Renal cortex interstitium (tissue), 15 donors: ENCODE measurements at places on chromosomes 16 and 17. TPM values are rescaled to one million over a fixed set of nuclear protein-coding genes. Genes with fewer than 3 reads are reported as not detected.

Gene HYDIN
- polyA plus RNA-seq, result 13.6 TPM

DNA sequence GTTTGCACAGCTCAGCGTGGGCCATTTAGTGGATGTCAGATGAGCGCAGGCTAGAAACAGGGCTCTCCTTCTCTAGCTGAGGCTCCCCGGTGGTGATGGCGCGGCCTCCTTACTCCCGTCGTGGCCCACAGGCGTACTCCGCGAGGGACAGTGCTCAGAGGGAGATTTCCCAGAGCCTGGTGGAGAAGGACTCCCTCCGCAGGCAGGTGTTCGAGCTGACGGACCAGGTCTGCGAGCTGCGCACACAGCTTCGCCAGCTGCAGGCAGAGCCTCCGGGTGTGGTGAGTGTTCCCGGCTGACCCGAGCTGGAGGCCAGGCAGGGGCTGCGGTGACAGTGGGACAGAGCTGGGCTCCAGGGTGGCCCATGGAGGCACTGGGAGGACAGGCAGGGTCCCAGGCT lies 21.4 kb downstream of the CARD14 start:
- no peak for DNase-seq

Gene CPD
- 89.3 TPM for polyA plus RNA-seq

DNA sequence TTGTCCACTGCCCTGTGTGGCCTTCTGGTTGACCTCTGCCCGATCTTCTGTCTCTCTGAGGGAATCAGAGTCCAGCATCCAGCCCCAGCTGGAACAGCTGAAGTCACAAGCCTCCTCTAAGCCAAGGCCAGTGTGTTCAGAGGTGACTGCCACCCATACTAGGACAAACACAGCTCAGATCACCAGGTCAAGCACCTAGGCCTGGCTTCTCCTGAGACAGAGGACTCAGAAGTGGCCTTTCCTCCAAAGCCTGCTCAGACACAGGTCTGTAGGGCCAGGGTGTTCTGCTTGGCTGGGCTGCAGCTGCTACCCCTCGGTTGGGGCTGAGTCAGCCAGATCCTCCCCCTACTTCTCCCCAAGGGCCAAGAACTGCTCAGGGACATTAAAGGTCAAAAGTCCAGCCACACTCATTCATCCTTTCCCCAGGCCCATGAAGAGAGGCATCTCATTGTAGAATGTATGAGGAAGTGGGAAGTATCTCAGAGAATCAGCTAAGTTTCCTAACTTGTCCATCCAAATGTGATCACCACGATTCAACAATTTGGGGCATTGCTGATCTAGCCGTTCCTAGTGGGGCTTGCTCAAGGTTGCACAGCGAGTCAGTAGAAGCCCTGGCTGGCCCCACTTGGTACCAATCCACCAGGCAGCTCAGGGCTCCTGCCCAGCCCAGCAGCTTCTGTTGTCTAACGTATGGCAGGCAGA lies 7.6 kb downstream of the SLC46A1 start:
- no peak for DNase-seq

DNA sequence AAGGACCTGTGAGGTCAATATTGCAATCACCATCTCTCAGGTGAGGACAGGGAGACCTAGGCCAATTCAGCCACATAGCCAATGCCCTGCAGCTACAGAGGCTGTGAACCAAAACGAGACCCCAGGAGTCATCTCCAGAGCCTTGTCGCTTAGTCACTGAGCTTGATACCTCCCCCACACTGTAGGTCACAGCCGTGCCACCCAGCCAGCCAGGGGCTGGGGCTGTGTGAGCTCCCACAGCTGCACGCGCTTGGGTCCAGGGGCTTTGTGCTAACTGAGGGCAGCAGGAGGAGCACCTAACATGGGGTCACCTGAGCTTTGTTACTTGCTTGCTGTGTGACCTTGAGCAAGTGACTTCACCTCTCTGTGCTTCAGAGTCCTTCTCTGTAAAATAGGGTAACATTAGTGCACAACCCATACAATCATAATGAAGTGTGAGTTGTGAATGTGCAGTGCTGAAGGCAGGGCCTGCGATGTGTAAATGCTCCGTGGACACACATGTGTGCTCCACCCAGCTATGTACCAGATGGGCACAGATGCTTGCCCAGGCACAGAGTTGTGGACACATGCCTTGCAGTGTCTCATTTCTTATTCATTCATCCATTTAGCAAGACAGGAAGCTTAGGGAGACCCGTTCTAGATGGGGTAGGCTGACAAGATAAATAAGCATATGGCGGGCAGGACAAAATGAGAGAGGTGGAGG lies 25.9 kb downstream of the SBK1 start:
- no peak for DNase-seq

- no peak for DNase-seq
These were observed 22.9 kb upstream of the GSG1L start for GRCh38 chr16:28086186-28087139.

DNA sequence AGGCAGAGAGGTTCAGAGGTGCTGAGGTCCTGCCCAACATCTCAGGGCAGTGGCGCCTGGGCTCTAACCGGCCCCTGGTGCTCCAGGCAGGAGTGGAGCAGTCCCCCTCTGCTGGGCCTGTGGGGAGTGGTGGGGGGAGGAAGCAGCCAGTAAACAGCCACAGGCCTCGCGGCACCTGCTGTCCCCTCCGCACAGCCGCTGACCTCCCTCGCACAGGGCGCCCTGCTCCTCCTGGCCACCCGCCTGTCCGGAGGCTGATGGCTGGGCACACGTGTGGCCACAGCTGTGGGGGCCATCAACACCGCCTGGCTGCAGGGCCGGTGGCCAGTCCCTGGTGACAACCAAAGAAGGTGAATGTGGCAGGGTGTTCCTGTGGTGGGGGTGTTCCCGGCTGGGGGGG lies 36.8 kb upstream of the PABPN1L start:
- no peak for DNase-seq

Gene RNU2-1
- polyA plus RNA-seq, result not detected

Gene CAPNS2
- polyA plus RNA-seq, result not detected

Gene CMTM2
- 0.33 TPM for polyA plus RNA-seq

Gene GCSH
- polyA plus RNA-seq, result 88.2 TPM

DNA sequence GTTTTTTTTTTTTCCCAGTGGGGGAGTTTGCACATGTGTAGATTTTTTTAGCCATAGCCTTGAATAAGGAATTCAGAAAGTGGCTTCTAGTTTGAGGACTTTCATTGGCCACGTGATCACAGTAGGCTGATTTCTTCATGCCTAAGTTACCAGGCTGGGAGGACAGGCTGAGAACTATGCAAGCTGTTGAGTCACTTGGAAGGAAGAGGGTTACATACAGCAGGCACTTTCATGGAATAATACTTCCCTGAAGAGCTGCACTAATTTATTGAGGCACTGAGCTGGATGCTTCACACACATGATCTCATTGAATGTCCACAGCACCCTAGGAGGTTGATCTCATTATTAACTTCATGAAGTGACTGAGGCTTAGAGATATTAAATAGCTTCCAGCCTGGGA lies 22.8 kb downstream of the PRKCB start:
- no peak for DNase-seq

DNA sequence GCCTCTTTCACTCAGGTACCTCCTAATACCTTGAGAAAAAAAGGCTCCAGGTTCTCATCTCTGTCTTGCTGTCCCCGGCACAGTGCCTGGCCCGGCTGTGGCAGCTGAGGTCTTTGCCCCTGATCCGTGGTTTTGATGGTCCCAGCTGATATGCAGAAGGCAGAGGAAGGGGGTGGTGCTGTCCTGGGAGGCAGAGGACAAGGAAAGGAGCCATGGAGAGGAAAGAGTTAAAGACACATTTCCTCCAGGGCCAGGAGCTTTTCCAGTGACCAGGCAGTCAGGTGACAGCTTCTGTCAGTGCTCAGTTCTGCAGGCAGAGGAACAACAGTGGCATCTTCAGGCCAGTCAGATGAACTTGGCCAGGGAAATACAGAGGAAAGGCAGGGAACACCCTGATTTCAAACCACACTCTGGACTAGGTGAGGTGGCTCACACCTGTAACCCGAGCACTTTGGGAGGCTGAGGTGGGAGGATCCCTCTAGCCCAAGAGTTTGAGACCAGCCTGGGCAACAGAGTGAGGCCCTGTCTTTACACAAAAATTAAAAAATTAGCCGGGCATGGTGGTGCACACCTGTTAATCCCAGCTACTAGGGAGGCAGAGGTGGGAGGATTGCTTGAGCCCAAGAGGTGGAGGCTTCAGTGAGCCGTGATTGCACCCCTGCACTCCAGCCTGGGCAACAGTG lies 3.3 kb upstream of the COG1 start:
- no peak for DNase-seq

- DNase-seq, result no peak
These were observed 267.3 kb downstream of the MAP2K4 start for GRCh38 chr17:12287953-12288352.

GRCh38 chr17:14033166-14033565 lies 36.1 kb upstream of the COX10 start:
- DNase-seq, result no peak

Gene DNAAF8
- 3.1 TPM for polyA plus RNA-seq

DNA sequence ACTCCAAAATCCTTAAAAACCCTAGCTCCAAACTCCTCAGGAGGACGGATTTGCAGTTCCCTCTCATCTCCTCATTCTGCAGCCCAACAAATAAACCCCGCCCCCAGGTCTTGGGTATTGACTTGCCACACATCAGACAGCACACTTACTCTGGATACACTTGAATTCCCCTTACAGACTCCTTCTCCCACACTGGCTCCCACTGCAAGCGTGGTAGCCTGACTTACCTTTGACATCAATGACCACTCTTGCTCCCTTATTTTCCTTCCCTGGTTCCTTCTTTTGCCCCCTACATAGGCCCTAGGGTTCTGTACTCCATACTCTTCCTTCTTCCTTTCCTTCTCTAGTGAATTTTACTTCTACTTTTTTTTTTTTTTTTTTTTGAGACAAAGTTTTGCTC lies 7.5 kb downstream of the RFFL start:
- DNase-seq, result no peak

Gene HBA2
- polyA plus RNA-seq, result 873 TPM

- DNase-seq, result no peak
These were observed 45.6 kb downstream of the TMC6 start for GRCh38 chr17:78082988-78083387.

GRCh38 chr17:13646969-13647542 lies 45.3 kb upstream of the HS3ST3A1 start:
- DNase-seq, result no peak

DNA sequence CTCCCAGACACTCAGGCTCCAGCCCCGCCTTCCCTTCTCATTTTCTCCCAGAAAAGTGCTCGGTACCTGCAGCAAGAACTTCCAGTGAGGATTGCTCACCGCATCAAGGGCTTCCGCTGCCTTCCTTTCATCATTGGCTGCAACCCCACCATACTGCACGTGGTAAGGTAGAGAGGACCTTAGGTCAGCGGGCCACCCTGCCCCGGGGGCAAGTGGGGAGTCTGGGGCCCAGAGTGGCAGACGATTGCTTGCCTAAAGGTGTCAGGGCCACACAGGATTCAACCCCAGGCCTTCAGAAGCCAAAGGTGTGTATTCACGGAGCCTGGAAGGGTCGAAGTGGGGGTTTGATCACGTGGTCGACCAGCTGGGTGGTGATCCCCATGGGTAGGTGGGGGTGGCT lies 1.4 kb downstream of the BCKDK start:
- DNase-seq, result no peak

DNA sequence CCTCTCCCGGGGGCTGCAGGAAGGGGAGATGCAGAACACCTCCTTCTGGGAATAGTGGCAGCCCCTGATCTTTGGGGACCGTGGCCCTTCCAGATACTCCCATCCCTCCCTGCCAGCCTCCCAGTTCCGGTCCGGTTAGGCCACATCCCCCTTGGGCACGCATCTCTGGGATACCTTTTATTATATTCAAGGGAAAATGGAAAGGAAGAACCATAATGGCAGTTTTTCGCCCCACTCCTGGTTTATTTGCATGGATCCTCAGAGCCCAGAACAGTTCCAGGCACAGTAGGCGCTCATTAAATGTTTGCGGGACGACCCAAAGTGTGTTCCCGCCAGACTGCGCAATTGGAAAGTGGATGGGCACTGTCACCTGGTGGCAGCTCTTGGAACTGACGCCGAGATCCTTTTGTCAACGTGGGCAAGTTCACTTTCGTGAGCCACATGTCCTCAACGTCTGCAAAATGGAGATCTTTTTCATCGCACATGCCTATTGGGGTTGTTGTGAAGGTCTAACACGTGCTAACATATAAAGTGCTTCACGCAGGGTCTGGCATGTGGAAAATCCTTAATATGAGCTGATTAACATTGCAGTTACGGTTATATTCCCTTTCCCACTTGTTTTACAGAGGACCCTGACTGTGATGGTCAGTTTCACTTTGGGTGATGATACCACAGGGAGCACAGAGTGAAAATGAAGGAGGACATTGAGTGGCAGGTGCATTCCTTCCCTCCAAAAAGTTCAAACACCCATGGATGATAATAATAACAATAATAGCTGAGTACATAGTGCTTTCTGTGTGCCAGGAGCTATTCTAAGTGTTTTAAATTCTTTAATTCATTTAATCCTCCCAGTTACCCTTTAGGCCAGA lies 1.7 kb upstream of the GPRC5B start:
- DNase-seq, result no peak

DNA sequence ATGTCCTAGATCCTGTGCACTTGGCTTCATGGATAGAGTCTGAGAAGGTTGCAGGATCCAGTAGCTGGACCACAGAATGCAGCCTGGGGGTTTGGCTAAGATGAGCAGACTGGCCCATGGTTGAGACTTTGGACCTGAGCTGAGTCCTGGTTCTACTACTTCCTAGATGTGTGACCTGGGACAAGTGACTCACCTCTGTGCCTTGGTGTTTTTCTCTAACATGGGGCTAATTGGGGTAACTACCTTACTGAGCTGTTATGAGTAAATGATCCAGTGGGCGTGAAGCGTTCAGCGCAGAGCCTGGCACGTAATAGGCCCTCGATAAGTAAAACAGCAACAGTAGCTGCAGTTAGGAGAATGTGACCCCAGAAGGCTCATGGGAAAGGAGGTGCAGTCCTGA lies 38.8 kb downstream of the SNX20 start:
- no peak for DNase-seq

Gene TUBB3
- polyA plus RNA-seq, result 10.2 TPM

Gene TAC4
- polyA plus RNA-seq, result 0.37 TPM
